K562 (cell line): ENCODE measurements at places on chromosomes 3 and 15.

DNA sequence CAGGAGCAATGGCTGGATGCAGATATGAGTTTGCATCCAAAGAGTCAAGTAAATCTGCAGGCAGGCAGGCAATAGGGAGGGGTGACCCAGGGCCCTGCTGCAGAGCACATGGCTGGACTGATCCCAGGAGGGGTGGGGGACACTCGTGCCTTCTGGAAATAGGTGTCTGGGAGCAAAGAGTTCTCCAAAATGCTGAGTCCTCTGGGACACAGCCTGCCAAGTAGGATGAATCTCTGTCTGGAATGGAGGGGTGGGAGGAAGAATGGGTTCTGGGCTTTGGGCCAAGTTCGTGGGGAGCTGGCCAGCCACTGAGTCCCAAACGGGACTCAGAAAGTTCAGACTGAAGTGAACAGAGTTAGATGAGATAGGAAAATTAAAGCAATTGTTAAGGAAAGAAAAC is 214.5 kb downstream of the MTHFS start:
- no peak overlapping the region for H3K4me3 ChIP-seq
- no peak for DNase-seq
- no peak overlapping the region for H3K27ac ChIP-seq

DNA sequence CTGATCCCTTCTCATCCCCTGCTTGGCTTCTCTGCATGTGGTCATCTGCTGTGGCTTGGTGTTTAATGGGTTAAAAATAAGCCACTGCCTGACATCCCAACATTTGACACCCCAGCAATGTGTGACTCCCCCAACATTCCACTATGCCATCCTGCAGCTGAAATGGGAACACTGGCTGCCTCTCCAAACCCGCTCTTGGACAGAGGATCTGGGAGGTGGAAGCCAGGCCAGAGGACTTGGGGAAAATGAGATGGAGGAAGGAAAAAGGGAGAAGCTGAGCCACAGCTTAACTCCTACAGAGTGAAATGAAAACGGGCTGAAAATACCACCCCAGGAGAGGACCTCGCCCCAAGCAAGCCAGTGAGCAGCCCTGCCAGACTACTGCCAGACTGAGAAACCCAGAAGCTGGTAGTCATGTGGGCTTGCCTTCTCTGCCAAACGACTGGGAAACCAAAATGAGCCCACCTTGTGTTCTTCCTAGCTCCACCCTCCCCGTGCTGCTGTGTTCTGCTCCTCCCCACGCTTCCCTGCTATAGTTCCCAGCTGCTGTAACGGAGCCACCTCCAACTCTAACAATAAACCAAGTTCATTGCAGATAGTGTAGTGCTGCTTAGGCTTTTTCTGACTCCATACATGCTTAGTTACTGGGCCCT is 13.7 kb downstream of the MAP1A start:
- H3K4me3 ChIP-seq, result no peak overlapping the region
- H3K27ac ChIP-seq, result no peak overlapping the region
- no peak for DNase-seq
- peaks cover 4% of the 10 kb centered on the region; the same call in 1 of the 3 replicates for H3K4me1 ChIP-seq

DNA sequence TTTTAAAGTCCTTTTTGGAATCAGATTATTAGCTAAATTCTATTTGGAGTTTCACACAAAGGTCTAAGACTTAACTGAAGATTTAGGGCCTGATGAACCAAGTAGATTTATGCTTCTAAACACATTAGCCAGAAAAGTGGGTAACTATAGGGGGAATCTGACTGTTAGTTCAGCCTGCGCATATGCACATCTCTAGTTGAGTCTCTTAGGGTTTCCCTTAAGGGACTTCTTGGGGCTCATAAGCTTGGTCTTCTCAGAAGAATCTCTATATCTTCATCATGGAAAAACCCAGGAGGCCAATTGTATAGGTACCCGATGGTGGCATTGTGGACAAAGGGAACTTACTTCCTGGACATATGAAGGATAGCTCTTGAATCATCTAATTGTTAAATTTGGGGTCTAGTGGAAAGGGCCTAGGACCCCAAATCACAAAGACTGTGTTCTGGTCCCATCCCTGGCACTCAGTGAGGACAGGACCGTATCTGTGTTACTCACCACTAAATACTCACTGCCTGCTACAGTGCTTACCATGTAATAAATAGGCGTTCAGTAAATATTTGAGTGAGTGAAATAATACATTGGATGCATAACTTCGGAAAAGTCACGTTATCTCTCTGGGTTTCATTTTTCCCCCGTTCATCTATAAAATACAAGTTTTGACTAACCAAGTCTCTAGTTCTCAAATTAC is 17.0 kb downstream of the SELENOT start:
- H3K27ac ChIP-seq, result no peak overlapping the region
- no peaks in the 10 kb centered on the region for H3K4me1 ChIP-seq
- no peaks in the 10 kb centered on the region for H3K27me3 ChIP-seq
- peaks cover 49% of the 10 kb centered on the region; the same call in 2 of the 3 replicates for H3K36me3 ChIP-seq

GRCh38 chr3:30146978-30147377 is 459.4 kb upstream of the TGFBR2 start:
- H3K4me3 ChIP-seq, result no peak overlapping the region
- H3K27ac ChIP-seq, result no peak overlapping the region
- DNase-seq, result no peak
- no peaks in the 10 kb centered on the region for H3K36me3 ChIP-seq

- no peaks in the 10 kb centered on the region for H3K4me1 ChIP-seq
- H3K4me3 ChIP-seq, result no peak overlapping the region
- no peaks in the 10 kb centered on the region for H3K36me3 ChIP-seq
- H3K27ac ChIP-seq, result no peak overlapping the region
These were observed 176.5 kb upstream of the LYSMD4 start for GRCh38 chr15:99909592-99910295.

DNA sequence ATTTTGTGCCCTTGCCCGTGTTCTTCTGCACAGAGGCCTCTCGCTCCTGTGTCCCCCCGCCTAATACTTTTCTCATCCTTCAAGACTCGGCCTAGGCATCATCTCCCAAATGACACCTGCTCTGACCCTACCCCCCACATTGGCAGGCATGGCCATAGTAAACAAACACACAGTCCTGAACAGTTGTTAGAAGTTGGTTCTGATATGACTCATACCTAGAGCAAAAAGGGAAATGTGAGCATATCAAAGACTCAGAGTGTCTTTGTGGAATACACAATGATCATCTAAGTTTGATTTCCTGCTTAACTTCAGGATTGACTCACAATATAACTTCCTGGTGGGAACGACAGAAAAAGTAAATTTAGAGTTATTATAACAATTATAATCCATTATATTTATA is 120.5 kb downstream of the POLR2M start:
- H3K36me3 ChIP-seq, result no peaks in the 10 kb centered on the region
- no peaks in the 10 kb centered on the region for H3K4me1 ChIP-seq
- H3K27me3 ChIP-seq, result peaks cover 23% of the 10 kb centered on the region
- DNase-seq, result no peak
- H3K4me3 ChIP-seq, result no peak overlapping the region

GRCh38 chr15:41967506-41968206 is 4.7 kb downstream of the EHD4 start:
- no peak for DNase-seq
- peaks cover 21% of the 10 kb centered on the region for H3K4me1 ChIP-seq
- H3K27ac ChIP-seq, result peak overlapping the region; percentile 38; the same call in 1 of the 3 replicates
- H3K36me3 ChIP-seq, result no peaks in the 10 kb centered on the region

DNA sequence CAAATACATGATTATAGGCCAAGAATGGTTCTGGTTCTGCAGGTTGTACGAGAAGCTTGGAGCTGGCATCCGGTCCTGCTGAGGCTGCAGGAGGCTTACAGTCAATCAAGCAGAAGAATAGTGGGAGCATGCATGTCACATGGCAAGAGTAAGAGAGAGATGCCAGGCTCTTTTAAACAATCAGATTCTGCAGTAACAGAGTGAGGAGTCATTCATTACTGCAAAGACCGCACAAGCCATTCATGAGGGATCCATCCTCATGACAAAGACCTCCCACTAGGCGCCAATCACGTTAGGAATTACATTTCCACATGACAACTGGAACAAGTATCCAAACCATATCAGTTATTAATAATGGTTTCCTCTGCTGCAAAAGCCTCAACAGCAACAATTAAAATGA is 536.8 kb downstream of the CADM2 start:
- no peaks in the 10 kb centered on the region for H3K27me3 ChIP-seq
- H3K36me3 ChIP-seq, result no peaks in the 10 kb centered on the region
- DNase-seq, result no peak
- no peak overlapping the region for H3K27ac ChIP-seq
- H3K4me3 ChIP-seq, result no peak overlapping the region

DNA sequence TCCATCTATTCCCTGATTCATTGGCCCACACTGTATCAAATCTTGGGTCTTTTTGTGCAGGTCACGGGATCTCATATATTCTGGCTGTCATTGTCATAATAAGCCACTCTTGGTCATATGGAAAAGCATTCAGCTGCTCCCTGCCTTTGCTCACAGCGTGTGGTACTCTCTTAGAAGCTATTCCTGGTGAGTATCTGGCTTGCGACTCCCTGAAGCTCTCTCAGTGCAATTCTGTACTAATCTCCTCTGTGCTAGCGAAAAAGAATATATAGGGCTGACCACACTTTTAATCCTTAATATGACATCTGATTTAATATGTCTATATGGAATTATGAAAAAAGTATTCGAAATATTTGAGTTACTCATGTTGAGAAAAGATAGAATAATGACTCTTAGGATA is 440.8 kb upstream of the GBE1 start:
- no peaks in the 10 kb centered on the region for H3K4me1 ChIP-seq
- no peaks in the 10 kb centered on the region for H3K36me3 ChIP-seq
- no peak for DNase-seq
- H3K27me3 ChIP-seq, result no peaks in the 10 kb centered on the region
- no peak overlapping the region for H3K27ac ChIP-seq

GRCh38 chr3:12702501-12702900 is 38.6 kb upstream of the RAF1 start:
- no peaks in the 10 kb centered on the region for H3K36me3 ChIP-seq
- DNase-seq, result no peak
- peaks cover 6% of the 10 kb centered on the region for H3K27me3 ChIP-seq
- no peak overlapping the region for H3K27ac ChIP-seq
- no peaks in the 10 kb centered on the region for H3K4me1 ChIP-seq

GRCh38 chr3:47108546-47108945 is 55.4 kb downstream of the SETD2 start:
- H3K27ac ChIP-seq, result no peak overlapping the region
- H3K36me3 ChIP-seq, result peaks cover 77% of the 10 kb centered on the region
- no peaks in the 10 kb centered on the region for H3K27me3 ChIP-seq
- DNase-seq, result no peak

- no peak overlapping the region for H3K27ac ChIP-seq
- no peaks in the 10 kb centered on the region for H3K27me3 ChIP-seq
- H3K4me3 ChIP-seq, result no peak overlapping the region
- H3K36me3 ChIP-seq, result no peaks in the 10 kb centered on the region
- H3K4me1 ChIP-seq, result no peaks in the 10 kb centered on the region
These were observed 117.5 kb downstream of the FAM174B start for GRCh38 chr15:92538115-92538514.

DNA sequence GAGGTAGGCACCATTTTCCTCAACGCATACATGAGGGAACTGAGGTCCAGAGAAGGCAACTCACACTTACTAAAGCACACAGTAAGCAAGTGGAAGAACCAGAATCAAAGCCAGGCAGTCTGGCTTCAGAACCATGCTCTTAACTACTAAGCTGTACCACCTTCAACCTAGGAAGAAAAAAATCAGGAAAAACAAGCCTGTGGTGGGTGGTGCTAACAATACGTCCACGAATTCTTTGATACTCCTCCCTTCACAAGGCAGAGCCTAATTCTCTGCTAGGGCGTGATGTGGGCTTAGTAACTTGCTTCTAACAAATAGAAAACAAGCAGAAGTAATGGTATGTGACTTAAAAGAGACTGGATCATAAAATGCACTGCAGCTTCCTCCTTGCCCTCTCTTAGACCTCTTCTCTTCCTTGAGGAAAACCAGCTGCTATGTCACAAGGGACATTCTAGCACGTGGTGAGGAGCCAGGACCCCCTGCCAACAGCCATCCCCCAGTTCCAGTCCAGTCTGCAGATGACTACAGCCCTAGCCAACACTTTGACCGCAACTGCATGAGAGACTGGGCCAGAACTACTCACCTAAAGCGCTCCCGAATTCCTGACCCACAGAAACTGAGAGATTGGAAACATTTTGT is 36.9 kb downstream of the HACD2 start:
- no peak for DNase-seq
- H3K36me3 ChIP-seq, result no peaks in the 10 kb centered on the region; the same call in 2 of the 3 replicates
- no peak overlapping the region for H3K4me3 ChIP-seq
- no peaks in the 10 kb centered on the region for H3K4me1 ChIP-seq

- H3K27ac ChIP-seq, result no peak overlapping the region
- DNase-seq, result no peak
- no peaks in the 10 kb centered on the region for H3K27me3 ChIP-seq
- H3K4me3 ChIP-seq, result no peak overlapping the region
- no peaks in the 10 kb centered on the region for H3K4me1 ChIP-seq
These were observed 437.4 kb downstream of the GABRG3 start for GRCh38 chr15:27408428-27408827.

- H3K4me1 ChIP-seq, result no peaks in the 10 kb centered on the region
- no peak for DNase-seq
- no peak overlapping the region for H3K27ac ChIP-seq
- no peak overlapping the region for H3K4me3 ChIP-seq
- H3K36me3 ChIP-seq, result no peaks in the 10 kb centered on the region
- no peaks in the 10 kb centered on the region for H3K27me3 ChIP-seq
These were observed 33.5 kb upstream of the ACKR4 start for GRCh38 chr3:132563420-132564069.

GRCh38 chr15:39896846-39897245 is 23.2 kb downstream of the GPR176 start:
- H3K36me3 ChIP-seq, result no peaks in the 10 kb centered on the region
- H3K27me3 ChIP-seq, result peaks cover 5% of the 10 kb centered on the region; the same call in 1 of the 2 replicates
- peaks cover 4% of the 10 kb centered on the region for H3K4me1 ChIP-seq
- no peak overlapping the region; the same call in 1 of the 3 replicates for H3K27ac ChIP-seq

- H3K4me3 ChIP-seq, result no peak overlapping the region
- DNase-seq, result no peak
- H3K36me3 ChIP-seq, result no peaks in the 10 kb centered on the region
These were observed 408 bp upstream of the ARPP21 start for GRCh38 chr3:35638980-35639253.

- no peaks in the 10 kb centered on the region for H3K27me3 ChIP-seq
- no peak overlapping the region for H3K4me3 ChIP-seq
- H3K36me3 ChIP-seq, result no peaks in the 10 kb centered on the region
- H3K27ac ChIP-seq, result no peak overlapping the region
These were observed 218.4 kb upstream of the SLCO3A1 start for GRCh38 chr15:91635080-91635479.

GRCh38 chr3:184791171-184791570 is 20.8 kb upstream of the VPS8 start:
- no peaks in the 10 kb centered on the region for H3K36me3 ChIP-seq
- H3K4me3 ChIP-seq, result no peak overlapping the region
- no peak overlapping the region for H3K27ac ChIP-seq
- H3K4me1 ChIP-seq, result no peaks in the 10 kb centered on the region

DNA sequence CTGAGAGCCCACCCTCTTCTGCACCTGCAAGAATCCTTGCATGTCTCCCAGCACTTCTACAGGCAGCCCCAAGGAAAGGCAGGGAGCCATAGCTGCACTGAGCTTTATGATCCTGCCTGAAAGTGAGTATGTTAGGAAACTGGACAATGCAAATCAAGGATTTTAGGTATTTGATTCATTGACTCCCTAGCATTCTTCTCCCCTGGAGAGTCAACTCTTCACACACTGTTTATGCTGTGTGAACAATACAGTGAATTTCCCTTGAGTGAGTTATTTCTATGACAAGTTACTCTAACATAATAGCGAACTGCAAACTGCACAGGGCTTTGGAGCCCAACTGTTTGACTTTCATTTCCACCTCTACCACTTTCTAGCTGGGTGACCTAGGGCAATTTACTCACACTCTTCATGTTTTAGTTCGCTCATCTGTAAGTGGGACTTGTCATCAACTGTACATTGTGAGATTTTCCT is 96.0 kb upstream of the PHLDB2 start:
- no peaks in the 10 kb centered on the region for H3K27me3 ChIP-seq
- H3K36me3 ChIP-seq, result no peaks in the 10 kb centered on the region
